ENCODE measurements at places on chromosomes 4 and X. TPM values are rescaled to one million over a fixed set of nuclear protein-coding genes. Genes with fewer than 3 reads are reported as not detected.

DNA sequence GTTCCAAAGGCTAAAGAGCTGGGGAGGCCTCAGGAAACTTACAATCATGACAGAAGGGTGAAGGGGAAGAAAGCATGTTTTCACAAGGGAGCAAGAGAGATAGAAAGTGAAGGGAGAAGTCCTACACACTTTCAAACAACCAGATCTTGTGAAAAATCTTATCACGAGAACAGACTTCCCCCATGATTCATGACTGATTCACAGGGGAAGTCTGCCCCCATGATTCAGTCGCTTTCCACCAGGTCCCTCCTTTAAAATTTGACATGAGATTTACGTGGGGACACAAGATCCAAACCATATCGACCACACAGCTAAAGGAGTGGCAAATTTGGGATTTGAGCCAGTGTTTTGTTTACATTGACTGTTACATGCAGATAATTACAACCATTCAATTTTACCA lies 971.1 kb upstream of the HS3ST1 start:
- no peak for DNase-seq

Gene AFM
- not detected for total RNA-seq

DNA sequence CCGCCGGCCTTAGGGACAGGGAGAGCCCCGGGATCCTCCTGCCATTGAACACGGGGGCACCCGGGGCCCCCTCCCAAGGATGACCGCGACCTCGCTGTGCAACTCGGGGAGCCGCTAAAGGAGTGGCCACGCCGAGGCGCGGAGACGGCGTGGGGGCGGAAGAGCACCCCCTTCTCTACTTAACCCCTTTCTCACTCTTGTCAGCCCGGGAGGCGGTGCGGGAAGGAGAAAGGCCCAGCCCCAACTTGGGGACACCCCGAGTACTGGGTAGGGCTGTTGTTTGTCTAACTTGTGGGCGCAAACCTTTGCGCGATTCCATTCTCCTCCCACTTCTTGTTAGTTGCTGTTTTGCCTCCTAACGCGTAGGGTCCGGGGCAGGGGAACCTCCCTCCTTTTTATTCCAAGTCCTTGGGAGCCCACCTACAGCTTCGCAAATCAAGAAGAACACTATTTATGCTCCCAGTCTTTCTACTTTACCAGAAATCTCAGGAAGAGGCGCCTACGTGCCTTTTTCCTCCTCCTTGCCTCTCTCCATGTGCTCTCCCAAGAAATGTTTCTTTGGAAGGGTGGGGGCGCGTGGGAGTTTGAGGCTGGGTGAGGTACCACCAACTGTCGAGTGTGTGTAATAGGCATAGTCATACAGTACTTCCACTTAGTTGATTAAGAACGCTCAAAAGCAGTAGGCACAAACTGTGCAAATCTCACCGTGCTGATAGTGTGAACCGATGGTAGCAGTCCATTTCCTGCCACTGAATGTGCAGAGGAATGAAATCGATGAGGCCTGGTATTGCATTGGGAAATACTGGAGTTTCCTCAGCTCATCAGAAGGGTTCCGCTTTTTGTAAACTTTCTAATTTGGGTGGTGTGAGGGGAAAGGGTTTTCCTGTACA lies 813 bp downstream of the DIAPH2 start:
- peak; percentile 1 for DNase-seq

- no peak for DNase-seq
These were observed 48.3 kb upstream of the SLC4A4 start for GRCh38 chr4:71290476-71290875.

GRCh38 chr4:155249016-155249566 lies 40.7 kb downstream of the NPY2R start:
- DNase-seq: no peak

- DNase-seq: peak; percentile 5
These were observed 5.8 kb downstream of the CPE start for GRCh38 chr4:165384598-165384997.

Gene SETD7
- 25.3 TPM for total RNA-seq

DNA sequence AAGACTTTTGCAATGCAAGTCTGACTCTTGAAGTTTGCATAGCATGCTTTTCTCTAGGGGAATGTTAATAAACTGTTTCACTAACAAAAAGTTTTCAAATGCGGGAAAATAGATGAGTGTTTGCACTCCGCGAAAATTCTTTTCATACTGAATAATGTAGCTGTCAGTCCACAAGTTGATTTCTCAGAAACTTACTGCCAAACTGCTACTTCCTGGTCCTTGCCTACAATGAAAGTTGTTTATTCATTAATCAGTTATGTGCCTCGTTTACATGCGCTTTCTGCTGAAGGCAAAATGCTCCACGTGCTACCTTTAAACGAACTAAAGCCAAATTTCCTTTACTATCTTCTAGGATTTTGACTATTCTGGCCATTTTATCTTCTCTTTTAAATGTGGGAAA lies 166.2 kb downstream of the MAGEB17 start:
- DNase-seq: peak; percentile 17

DNA sequence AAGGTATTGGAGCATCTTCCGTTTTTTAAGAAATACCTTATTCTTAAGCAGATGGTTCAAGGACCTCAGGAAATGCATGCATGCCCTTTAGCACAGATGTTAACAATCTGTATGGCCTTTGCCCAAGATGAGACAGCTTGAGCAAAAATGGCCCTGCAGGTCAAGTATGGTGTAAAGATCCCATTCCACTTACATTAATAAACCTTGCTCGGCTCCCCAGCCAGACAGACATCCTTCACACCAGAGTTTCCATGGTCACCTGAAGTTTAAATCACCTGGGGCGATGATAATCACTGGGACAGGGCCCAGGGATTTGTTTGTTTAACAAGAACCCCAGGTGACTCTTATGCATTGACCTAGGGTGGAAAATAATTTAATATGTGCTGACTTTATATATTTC lies 287.0 kb upstream of the NOCT start:
- DNase-seq: no peak

Gene MBNL3
- 3.0 TPM for total RNA-seq

- DNase-seq: no peak
These were observed 559.3 kb upstream of the ZFP42 start for GRCh38 chr4:187436251-187436650.

Gene CYP2U1
- total RNA-seq: 8.3 TPM

DNA sequence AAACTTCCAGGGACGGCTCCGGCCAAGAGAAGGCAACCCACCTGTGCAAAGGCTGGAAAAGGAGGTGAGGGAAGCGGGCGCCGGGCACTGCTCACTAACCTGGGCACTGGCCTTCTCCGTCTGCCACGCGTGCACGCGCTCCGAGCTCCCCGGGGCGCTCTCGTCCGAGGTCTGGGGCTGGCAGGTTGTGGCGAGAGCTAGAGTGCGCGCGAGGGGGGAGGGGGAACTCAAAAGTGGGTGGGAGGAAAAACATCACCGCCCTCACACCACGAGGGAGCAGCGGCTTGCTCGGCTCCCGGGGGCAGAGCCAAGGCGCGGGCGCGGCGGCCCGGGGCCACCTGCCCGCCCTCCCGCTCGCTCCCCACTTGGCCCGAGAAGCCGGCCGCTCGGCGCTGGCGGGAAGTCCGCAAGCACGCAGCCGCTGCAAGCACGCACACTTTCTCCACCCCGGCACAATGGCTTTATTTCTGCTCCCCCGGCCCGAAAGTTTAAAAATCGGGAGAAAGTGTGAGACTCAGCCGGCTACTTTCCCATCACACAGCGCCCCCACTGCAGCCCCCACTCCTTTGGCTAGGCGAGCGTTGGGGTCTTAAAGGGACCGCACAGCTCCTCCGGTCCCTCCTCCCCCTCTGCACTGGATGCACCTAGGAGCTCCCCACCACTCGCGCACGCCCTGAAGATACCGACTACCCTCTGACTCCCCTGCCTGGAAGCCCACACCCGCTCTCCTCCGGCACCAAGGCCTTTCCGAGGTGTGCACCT lies at the start of gene CHRDL1:
Gene CHRDL1, minus strand, starts transcription at position 173 of the 762 bp plus-strand sequence. CDS start 3,636 bp downstream, outside the sequence.
- DNase-seq: peak; percentile 80

GRCh38 chr4:68581383-68582338 lies 5.5 kb upstream of the UGT2B17 start:
- peak; percentile 55 for DNase-seq

Gene CCNA2
- total RNA-seq: 118 TPM

GRCh38 chr4:39320381-39321115 lies 45.6 kb downstream of the RFC1 start:
- DNase-seq: peak; percentile 43

GRCh38 chr4:158870282-158870625 lies 101.4 kb downstream of the FNIP2 start:
- no peak for DNase-seq

- no peak for DNase-seq
These were observed 68.1 kb downstream of the HPF1 start for GRCh38 chr4:169689681-169690080.

Gene NLGN3
- 0.15 TPM for total RNA-seq

- DNase-seq: no peak
These were observed 47.9 kb downstream of the TLR10 start for GRCh38 chr4:38734911-38735310.

GRCh38 chr4:48665555-48666186 lies 114.4 kb downstream of the FRYL start:
- DNase-seq: peak; percentile 66

Gene MAGED4B
- 51.7 TPM for total RNA-seq

DNA sequence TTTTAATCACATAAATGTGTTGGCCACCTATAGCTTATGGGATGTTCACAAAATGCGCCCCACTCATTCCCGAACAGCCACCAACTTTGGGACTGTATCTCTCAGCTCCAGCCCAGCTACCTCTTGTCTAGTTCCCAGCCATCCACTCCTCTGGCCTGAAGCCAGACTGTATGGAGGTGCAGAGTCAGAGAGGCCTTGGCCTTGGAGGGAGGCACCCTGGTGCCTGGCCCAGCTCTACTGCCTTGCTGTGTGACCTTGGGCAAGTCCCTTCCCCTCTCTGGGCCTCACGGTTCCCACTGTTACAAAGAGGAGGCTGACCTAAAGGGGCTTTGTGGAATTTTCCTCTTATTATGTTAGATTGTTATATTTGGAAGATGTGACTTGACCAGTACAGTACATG lies 13.9 kb downstream of the MAMLD1 start:
- no peak for DNase-seq

GRCh38 chrX:124362072-124362471 lies 15.7 kb downstream of the SH2D1A start:
- no peak for DNase-seq

- no peak for DNase-seq
These were observed 30.1 kb downstream of the EGFL6 start for GRCh38 chrX:13599491-13599890.

DNA sequence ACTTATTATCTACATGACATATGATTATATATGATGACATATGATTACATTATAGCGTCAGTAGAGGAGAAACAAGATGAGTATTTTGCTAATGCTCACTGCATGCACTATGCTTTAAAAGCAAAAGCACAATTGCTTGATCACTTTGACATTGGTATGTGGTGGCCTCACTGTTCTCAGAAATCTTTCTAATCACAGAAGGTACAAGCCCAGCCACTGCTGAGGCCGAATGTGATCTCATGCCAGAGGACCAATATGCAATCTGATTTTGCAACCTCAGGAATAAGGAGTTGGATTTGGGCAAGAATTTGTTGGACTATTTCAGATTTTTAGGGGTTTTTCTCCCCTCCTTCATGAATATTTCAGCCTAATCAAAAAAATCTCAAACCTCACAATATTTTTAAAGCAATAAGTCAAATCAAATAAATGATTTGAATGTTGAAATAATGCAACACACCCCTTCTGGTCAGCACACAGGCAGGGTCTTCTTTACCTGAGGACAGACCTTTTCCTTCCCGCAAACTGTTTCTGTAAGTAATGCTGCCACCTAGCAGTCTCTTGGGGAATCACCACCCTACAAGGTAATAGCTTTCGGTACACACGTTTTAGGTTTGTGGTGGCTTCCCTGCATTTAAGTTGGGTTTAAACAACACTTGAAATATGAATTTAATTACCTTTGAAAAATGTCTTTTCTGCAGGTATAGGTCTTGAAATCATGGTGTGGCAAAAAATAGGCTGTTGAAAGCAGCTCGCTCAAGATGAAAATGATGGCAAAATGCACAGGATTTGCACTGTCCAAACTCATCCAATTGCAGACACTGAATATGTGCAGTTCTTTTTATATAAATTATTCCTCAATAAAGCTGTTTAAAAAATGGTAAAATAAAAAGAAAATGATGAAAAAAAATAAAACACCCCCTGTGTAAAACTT lies 4.8 kb upstream of the CXCL13 start:
- DNase-seq: peak; percentile 14

DNA sequence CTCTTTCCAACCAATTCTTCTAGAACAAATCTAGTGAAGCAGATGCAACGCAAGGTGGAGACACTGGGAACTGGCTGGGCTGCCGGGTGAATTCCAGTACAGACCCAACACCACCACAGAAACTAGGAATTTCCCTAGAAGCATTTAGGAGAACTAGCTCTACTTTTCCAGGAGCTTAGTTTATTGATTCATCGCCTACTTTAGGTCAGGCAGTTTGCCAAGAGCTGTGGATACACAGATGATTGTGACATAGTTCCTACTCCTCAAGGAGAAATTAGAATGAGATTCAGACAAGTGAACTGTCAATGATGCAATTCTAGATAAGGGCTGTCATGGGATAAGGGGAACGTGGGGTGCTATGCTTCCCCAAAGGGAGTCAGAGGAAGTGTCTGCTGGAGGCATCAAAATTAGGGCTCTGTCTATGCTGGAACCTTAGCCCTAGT lies 350.0 kb downstream of the CAMK2D start:
- DNase-seq: peak; percentile 77

DNA sequence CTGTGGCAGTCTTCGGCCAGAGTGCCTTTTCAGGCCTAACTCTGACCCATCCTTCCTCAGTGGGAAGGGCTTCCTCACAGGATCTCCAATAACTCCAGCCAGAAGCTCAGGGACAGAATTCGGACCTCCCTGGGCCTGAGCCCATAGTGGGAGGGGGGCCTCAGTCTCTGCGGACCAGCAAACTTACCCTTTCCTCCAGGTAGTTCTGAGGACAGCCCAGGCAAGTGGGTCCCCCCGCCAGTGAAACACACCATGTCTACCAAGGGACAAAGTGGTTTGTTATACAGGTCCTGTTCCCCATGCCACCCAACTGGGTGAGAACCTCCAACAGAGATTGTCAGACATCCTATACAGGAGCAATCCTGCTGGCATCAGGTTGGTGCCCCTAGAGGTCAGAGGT lies 350.4 kb downstream of the RAB28 start:
- no peak for DNase-seq

GRCh38 chr4:89166971-89167475 lies 55.7 kb downstream of the TIGD2 start:
- DNase-seq: no peak

Gene TLR6
- 2.8 TPM for total RNA-seq

Gene TEC
- 0.81 TPM for total RNA-seq

GRCh38 chr4:172786039-172786792 lies 382.4 kb upstream of the GALNT7 start:
- DNase-seq: no peak

Gene TMPRSS11B
- not detected for total RNA-seq

Data from M059J (cell line).